Left lung (tissue), 14 donors: ENCODE measurements at places on chromosomes 1 and 21.

DNA sequence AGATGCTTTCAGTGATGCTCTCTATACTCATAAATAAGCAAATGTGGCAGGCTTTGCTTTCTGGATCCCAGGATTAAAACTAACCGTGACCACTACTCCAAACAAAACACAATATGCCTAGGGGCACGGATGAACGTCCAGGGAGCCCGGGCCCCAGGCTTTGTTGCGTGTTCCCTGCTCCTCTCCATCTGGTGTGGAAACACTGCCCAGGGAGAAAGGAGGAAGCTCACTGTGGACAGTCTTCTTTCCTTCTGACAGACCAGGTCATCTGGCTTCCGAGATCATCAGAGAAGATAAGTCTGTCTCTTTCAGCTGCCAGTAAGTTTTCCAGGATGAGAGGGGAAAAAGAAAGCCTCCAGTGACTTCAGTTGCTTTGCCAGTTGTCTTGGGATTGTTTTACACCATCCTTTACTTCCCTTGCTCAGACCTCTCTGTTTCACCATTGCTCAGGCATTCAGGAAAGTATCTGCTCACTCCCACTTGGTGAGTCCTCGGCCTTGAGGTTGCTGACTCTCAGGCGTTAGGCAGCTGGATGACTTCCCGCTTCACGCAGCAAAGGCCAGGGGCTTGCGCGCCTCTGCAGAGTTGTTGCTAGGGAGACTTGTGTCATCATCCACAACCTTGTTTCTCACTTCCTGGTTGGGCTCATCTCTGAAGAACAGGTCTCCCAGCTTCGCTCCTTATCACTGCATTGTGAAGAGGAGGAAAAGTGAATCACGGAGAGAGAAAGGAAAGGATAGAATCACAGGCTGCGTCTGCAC, 20.6 kb upstream of the PGD start:
- DNase-seq, result no peak

GRCh38 chr1:183318433-183318832, 99.7 kb downstream of the NMNAT2 start:
- peak; percentile 76 for DNase-seq

- DNase-seq, result no peak
These were observed 19.8 kb upstream of the C1orf21 start for GRCh38 chr1:184366997-184367396.

DNA sequence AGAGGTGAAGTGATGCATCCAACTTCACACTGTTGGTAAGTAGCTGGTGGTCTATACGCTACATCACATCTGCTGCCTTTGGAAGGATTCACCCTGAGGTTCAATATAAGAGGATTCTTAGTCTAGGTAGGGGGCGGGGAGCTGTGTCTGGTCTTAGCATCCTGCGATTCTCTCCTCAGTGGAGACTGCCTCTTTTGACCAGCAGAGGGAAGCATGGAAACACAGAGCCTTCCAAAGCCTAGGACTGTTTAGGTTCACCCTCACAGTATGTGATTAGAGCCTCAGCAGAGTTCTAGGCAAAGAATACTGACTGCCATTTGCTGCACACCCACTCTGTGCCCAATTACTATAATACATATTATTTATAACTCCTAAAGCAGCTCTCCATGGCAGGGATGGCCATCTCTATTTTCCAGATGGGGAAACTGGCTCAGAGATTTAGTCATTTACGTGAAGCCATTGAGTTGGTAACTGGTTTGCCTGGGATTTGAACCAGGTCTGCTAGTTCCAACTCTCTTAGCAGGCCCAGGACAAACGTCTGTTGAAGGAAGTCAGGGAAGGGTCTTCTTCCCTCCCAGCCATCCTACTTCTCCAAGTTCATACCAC, 28.9 kb upstream of the EFCAB14 start:
- peak; percentile 48 for DNase-seq

DNA sequence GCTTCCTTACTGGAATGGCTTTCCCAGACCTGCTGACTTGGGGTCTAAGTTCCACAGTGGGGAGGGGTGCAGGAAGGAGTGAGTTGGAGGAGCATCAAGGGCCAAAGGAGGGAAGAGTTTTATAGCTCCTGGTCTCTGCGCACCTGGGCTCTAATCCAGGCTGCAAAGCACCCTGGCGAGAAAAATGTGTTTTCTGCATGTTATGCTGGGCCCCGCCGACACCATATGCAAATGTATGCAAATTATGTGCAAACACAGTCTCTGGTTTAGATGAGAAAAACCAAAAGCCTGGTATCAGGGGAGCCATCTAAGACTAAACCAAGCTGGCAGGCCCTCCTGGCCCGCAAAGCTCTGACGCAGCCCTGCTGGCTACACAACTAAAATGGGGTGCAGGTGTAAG, 95.0 kb downstream of the VWA5B1 start:
- peak; percentile 12 for DNase-seq

DNA sequence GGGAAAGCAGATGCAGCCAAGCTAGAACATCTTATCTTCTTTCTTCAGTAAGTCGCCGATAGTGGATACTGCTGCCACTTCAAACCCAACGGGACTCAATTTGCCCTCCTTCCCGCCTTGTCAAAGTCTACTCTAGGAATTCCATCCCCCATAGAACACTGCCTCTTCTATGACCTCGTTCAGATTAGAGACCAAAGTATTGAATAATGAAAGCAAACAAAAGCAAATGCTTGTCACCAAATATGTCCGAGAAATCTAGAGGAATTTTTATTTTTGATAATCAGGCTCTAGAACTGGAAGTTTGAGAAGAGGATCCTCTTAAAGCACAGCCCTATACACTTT, 853 bp upstream of the RRAGC start:
- no peak for DNase-seq

DNA sequence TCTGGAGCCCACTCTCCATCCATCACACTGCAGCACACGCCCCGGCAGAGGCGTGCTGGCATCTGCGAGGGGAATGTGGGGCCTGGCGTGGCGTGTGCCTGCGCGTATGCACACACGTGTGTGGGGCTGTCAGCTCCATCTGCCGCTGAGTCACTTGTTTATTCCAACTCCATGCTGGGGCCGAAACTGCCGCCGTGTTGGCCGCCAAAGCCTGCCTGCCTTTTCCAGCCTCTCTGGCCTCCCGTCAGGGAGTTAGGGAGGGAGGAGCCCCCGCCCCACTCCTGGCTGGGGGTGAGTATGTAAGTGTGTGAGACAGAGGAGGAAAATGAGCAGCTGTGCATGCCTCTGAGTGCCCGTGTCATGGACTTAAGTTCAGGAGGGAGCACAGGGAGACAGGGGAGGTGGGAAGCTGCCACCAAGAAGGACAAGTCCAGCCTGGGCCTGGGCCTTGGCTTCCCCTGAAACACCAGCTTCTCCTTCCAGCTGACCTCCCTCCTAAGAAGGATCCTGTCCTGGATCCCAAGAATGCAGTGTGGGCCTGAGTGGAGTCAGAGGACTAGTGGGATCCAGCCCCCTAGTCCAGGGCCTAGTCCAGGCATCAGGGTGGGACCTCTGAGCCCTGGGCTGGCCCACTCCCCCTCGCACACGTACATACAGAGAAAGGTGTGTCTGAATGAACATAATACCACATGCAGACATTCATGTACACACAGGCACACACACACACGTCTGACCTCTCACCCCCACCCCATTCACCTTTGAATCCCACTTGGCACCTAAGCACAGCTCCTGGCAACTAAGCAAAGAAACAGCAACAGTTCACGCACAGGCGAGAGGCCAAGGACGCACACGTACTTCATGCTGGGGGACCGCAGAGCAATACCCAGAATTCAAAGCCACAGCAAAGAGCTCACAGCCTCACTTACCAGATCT, 24.7 kb downstream of the MEF2D start:
- no peak for DNase-seq

GRCh38 chr1:160640359-160641123, 6.3 kb downstream of the SLAMF1 start:
- DNase-seq, result no peak
